Tongue (tissue), 3 donors: ENCODE measurements at places on chromosomes 7 and 10.

DNA sequence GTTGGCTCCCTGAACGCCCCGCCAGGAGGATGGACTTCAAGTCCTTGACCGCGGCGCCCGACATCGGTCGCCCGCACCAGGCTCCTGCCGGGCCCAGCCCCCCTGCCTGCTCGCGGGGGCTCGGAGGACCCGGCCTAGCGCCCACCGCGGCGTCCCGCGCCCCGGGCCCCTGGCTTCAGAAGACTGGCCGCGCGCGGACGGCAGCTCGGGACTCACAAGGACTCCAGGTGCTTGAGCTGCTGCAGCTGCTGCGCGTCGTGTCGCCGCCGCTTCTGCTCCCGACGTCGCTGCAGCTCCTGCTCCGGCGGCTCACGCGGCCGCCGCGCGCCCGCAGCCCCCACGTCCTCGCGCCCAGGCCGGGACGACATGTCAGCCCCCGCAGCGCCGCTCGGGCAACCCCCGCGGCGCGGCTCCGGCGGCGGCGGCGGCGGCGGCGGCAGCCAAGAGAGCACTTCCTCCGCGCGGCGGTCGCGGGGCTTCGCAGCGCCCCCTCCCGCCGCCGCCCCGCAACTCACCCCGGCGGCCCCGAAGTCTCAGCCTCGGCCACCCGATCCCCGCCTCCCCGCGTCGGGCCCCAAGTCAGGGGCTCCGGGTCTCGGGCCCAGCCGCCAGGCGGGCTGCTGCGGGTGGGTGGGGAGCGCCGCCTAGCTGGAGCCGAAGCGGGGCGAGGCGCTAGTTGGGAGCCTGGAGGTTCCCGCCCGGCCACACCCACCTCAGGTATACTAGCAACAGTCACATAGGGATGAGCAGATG is at the start of gene RP9:
Gene RP9, minus strand, starts transcription at position 400 of the 753 bp plus-strand sequence. Its CDS starts 32 bp downstream, at position 368.
- peak; percentile 91 for DNase-seq

DNA sequence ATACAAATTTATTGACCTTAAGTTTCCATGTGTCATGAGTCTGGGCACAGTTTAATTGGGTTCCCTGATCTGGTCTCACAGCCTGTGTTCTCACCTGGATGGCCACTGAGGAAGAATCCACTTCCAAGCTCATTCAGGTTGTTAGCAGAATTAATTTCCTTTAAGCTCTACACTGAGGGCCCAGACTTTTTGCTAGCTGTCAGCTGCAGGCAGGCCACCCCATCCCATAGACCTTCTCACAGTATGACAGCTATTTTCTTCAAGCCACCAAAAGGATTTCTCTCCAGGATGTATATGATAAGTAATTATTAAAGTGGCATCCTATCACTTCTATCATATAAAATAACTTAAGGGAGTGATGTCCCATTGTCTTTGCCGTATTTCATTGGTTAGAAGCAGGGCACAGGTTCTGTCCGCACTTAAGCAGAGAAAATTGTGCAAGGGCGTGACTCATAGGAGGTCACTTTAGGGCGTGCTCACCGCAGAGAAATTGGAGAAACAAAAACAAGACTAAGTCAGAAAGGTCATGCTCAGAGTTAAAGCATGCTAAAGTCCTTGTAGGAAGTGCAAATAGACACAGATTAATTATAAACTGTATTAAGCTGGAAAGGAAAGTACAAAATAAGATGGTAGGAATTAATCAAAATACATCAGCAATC is 109.9 kb downstream of the AHR start:
- DNase-seq, result no peak

DNA sequence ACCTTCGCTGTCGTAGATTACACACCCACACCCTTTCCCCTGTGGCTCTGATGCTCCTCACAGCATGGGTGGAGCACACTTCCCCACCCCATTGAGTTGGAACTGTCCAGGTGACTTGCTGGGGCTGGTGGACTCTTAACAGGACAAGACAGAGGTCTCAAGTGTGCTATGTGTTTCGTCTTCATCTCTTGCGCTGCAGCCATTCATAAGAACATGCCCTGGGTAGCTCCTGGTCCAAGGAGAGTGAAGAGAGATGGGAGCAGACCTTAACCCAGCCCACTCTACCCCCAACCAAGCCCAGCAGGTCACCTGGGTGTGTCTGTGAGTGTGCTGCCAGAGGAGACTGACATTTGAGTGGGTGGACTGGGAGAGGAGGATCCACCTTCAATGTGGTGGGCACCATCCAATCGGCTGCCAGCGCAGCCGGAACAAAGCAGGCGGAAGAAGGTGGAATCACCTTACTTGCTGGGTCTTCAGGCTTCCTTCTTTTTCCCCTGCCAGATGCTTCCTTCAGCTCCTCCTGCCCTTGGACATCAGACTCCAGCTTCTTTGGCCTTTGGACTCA is 112.4 kb downstream of the HTR5A start:
- DNase-seq, result no peak

DNA sequence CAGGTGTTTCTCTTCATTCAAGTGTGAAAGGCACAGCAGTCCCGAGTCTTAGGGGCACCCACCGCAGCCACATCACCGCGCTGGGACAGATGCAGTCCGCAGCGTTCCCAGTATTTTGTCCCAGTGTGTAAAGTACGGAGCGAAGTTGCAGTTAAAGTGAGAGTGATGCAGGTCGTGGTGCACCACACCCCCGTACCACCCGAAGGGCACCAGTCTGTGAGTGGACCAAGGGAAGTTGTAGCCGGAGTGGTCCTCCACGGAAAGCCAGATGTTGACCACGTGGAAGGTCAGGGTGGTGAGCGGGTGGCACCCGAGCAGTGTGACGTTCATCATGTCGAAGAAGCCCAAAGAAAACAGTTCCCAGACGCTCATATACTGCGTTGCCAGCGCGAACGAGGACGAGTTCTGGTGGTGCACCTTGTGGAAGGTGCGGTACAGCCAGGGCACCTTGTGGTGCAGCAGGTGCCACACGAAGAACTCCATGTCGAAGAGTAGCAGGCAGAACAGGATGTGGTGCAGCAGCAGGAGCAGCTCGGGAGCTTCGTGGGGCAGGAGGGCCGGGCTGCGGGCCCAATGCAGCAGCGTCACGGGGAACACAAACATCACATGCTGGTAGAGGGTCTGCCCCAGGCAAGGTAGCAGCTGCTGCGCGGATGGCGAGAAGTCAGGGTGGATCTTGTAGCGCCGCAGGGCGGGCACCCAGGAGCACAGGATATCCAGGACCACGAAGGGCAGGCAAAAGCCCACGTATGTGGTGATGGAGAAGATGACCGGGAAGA is 526 bp downstream of the CH25H start:
- DNase-seq, result peak; percentile 45

- DNase-seq, result no peak
Measured at GRCh38 chr7:116626886-116627285, 45.1 kb upstream of the MET start.

- DNase-seq, result peak; percentile 90
Measured at GRCh38 chr10:77004917-77005564, 632.6 kb downstream of the KCNMA1 start.

DNA sequence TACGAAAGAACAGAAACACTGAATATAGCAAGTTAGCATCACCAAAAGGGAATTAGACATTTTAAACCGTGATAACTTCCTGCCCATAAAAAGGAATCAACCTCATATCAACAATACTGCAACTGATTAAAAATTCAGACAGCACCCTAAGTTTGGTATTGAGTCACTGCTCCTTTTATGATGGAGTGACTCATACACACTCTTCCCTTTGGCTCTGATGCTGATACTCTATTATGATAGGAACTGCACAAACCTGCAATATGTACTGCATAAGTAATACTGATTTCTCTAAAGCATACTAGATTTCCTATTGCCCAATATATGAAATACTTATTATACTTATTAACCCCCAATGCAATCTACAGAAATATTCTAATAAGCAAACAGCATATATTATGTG is 118.7 kb downstream of the PARD3 start:
- DNase-seq, result no peak

DNA sequence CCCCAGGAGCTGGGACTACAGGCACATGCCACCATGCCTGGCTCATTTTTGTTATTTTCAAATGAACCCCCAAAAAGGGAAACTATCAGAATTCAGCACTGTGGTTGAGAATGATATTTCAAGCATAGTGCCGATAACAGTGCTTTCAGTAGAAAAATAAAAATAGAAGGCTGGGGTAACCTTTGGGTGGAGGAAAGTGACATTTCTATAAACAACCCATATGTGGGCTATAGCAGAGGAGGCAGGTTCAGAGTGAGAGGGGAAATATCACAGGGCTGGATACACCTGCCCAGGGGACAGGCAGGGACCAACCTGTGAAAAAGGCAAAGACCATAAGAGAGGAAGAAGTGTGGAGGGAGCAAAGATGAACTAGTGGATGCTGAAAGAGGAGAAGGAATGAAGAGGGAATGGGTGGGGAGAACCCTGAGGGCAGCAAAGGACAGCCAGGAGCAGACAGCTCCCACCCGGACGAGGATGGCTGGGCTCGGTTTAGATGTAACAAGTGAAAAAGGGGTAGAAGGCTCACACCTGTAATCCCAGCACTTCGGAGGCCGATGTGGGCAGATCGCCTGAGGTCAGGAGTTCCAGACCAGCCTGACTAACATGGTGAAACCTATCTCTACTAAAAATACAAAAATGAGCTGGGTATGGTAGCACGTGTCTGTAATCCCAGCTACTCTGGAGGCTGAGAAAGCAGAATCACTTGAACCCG is 56.5 kb downstream of the MAP3K8 start:
- no peak for DNase-seq

DNA sequence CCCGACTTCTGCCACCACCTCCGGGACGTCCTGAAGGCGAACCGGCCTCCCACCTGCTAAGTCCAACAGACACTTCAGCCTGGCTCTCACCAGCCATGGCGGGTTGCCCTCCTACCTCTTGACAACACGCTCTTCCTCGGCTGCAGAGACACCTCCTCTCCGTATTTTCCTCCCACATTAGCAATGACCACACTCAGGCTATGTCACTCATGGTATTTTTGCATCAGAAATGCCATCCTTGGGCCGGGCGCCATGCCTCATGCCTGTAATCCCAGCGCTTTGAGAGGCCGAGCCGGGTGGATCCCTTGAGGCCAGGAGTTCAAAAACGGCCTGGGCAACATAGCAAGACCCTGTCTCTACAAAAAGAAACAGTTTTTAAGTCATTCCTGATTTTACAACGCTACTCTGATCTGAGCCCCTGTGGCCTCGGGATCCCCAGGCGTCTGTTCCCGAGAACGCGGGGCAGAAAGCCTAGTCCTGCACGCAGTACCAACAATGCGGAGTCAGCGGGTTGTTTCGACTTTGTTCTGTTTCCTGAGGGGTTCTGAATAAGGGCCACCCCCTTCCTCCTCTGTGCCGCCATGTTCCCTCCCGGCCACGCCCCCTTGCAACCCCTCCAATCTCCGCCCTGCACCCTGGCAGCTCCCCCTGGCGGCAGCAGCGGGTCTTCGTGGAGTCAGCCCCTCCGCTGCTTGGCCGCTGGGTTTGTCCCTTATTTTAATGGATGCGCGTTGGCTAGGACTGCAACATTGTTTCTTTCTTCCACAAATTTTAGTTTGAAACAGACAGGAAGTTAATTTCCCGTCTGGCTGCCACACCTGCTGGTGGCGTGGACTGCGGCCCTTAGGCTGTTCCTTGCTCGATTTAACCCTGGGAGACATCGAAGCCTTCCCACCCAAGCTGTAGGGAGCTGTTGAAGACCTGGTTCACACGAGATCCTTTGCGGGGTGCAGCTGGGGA is 9.7 kb upstream of the ZFAND2A start:
- peak; percentile 80 for DNase-seq

DNA sequence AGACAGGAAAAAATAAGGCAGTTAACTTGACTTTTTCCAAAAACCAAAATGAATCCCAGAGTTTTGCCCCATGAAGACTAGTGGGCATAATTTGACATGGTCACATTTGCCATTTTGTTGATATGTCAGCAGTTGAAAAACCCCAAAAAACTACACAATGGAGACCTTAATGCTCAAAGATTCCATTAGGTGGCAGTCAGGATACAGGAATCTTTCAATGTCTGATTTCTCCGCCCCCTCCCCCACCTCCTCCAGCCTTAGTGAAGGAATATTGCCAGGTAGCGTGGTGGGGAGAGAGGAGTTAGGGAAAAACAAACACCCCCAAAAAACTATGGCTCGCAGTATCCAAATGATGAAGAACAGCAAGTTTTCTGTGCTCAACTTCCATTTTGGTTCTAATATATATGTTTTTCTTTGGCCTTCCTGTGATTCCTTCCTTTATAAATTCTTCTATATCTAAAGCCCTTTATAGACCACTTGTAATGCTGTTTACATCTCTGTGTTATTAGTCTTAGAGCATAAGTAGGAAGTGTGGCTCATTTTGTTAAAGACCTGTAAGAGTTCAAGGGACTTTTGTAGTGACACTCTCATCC is 6.7 kb upstream of the SMNDC1 start:
- DNase-seq, result peak; percentile 75

- peak; percentile 70 for DNase-seq
Measured at GRCh38 chr7:150992833-150993302, 2.1 kb downstream of the NOS3 start.
